ENCODE measurements at places on chromosomes 4 and X.

- no peak for DNase-seq
These were observed 67.7 kb upstream of the PGRMC2 start for GRCh38 chr4:128355305-128355704.

DNA sequence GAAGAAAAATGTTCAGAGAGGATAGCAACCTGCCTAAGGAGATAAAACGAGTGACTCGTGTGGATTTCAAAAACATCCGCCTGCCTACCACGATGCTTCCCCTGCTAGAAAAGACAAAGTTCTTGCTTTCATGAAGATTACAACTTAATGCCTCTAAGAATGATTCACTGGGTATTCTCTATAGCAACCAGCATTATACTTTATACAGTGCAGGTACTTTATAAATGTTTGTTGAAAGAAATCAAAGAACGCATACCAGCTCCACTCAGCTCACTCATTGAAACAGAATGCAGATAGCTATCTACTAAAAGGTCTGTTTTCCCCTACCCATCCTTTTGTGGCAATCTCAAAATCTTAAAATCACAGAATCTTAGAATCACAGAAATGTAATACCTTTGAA, 33.7 kb downstream of the GASK1B start:
- DNase-seq = no peak

- no peak for DNase-seq
These were observed 34.2 kb downstream of the COX7B2 start for GRCh38 chr4:46874811-46875210.

DNA sequence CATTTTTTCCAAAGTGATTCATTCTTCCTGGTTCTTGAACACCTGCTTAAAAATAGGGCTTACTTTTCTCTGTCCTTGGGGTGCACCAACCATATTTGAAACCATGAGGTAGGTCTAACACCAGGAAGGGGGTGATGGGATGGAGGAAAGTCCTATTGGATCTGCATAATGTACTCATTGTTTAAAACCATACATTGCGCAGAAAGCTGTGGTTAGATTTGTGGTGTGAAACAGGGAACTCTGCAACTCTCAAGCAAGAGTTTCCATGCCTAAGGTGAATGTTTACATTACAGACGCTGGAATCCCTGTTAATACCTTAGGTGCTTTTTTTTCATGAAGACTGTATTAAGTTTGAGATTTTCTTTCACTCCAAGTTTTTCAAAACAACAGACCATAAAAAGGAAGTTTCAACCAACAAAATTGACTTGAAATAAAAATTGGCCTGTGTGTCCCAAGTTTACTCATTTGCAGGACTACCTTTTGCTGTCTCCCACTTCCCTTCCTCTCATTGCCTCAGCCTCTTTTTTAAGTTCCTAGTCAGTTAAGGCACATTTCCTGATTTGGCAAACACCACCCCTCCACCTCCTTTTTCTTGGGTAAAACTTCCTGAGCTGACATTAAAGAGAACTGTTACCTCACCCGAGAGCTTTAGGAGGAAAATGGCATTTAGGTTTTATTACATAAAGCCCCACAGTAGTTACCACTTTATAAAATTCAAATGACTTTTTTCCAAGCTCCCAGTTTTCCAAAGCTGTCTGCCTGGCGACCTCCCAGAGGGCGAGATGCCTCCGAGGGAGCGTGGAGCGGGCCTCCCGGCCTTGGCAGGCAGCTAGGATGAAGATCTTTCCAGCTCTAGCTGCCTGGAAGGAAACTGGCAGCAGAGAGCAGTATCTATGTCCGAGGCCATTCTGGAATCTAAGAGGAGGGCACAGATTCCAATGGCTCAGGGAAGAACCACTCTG, 47.9 kb upstream of the RBPJ start:
- DNase-seq = no peak

DNA sequence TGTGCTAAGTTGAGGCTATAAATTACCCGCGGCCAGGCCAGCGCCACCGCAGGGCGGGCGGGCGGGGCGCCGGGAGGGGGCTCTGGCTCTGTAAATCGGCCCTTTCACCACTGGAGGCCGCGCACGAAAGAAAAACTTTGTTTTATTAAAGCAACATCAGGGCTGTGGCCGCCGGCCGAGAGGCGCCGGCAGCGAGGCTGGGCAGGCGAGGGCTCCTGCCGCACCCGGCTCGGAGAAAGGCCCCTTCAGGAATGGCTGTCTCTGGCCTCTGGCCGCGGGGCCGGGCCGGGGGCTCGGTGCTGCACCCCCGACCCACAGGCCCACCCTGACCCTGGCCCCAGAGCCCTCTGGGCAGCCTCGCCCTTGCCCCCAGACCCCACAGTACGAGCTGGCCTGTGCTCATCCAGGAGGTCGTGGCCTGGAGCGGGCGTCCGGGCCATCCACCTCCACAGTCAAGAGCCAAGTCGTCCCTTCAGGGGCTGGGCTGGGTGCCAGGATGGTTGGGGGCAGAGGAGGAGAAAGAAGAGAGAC, 29.5 kb upstream of the FGFR3 start:
- no peak for DNase-seq

- DNase-seq = no peak
These were observed 85.7 kb upstream of the MTM1 start for GRCh38 chrX:150482537-150483206.

GRCh38 chr4:82780170-82780751, 18.3 kb downstream of the SCD5 start:
- no peak for DNase-seq

GRCh38 chr4:95363559-95363925, 185.2 kb downstream of the UNC5C start:
- DNase-seq = no peak

DNA sequence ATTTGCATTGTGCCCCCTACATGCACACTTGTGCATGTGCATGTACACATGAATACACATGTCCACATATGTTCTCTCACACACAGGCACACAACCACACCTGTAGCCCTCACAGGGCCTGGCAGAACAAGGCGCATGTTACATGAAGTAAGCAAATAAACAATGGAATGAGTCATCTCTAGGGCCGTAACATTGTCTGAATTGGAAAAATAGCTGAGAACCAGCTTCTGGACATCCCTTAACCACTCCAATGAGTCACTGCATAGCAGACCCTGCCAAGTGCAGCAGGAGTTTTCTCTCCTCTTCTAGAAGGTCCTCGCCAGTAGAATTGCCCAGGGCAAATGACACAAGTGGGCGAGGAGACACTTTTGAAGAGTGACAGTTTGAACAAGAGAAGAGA, 66.1 kb downstream of the MAGEA10 start:
- DNase-seq = peak; percentile 21

DNA sequence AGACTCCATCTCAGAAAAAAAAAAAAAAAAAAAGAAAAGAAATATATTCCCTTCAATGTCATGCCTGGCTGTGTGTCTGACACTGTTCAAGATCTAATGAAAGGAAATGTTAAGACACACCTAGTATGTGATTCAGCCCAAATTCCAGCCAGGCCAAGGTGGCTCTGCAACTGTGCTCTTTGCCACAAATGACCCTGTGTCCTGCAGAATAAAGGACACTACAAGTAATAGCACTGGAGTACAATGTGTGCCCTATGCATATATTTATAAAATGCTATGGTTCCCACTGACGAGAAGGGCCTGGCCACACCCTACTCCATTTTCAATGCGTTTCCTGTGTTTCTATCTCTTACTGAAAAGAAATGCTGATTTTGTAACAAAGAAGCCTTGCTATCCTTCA, 98.0 kb upstream of the SORBS2 start:
- DNase-seq = no peak

DNA sequence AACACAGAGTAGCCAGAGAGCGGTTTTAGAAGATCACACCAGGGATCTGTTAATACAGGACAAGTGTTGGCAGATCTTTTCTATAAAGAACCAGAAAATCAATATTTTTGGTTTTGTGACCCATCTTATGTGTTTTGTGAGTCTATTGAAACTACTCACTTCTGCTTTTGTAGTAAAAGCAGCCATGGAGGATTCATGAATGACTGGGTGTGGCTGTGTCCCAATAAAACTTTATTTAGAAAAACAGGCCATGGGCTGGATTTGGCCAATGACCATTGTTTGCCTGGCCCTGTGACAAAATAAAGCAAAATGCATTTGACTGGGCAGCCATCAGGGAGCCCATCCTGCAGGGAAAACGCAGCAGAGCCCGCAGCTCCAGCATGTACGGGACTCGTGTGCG, 99.9 kb upstream of the ADRA2C start:
- no peak for DNase-seq

DNA sequence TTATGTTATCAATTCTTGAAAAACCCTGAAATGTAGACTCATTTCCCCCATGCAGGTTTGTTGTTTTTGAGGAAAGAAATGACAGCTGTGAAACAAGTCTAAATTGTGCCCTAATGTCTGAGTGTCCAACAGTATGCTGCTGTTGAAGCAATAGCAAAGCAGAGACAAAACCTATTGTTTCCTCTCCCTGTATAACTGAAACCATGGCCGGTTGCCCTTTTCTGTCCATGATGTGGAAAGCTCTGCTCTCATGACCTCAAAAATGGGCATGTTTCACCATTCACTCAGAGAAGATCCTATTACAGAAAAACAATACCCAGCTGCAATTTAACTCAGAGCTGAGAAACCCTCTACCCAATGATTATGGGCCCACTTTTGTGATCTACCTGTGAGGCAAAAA, 312.6 kb upstream of the FTHL17 start:
- no peak for DNase-seq

- DNase-seq = no peak
These were observed 12.8 kb upstream of the MBNL3 start for GRCh38 chrX:132501606-132502005.

DNA sequence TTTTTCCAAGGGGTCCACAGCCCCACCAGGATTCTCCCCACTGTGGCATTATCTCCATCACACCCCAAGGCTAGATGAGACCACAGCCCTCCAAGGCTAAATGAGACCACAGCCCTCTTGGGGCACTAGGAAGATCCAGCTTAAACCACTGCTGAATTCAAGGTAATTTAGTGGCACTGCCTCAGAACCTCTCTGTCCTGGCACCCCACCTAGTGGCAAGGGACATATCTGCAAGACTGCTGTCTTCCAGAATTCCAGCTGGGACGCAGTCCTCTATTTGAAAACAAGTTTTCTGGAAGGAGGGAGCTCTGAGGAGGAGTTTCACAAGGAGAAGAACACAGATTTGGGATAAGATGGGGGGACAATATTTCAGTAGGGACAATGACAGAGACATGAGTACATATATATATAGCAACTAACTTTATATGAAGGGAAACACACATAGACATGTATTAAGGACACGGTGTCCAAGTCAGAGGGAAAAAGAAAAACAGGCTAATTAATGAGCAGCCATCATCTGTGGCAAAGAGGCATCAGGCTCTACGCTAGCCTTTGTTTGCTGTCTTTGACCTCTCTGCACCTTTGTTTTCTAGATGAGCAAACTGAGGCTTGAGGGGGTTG, 9.3 kb downstream of the CETN2 start:
- no peak for DNase-seq

- peak; percentile 66 for DNase-seq
These were observed 164.3 kb upstream of the PABPC4L start for GRCh38 chr4:134365852-134366251.

DNA sequence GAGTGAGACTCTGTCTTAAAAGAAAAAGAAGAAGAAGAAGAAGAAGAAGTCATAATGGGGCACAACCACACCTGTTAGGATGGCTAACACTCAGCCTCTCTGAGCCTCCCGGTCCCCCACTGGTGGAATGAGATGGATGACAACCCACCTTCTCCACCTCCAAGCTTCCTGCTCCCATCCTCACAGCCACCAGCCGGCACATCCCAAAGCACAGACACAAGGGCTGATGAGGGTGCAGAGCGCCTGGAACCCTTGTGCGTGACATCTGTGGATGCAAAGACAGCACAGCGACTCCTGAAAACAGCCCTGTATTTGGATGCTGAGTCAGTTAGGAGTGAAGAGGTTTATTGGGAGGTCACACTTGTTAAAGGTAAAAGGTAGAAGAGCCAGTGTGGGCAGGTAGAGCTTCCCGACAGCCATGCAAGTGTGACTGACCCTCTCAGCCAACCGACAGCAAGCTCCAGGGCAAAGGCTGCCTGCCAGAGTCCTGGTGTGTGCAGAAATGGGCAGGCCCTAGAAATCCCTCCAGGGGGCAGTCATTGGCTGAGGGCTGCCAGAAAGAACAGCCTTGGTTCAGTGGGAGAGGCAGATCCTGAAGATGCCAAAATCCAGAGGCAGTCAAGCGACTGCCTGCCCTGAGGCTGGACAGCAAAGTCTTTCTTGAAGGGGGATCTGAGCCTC, 26.6 kb upstream of the MAN2B2 start:
- DNase-seq = no peak

- no peak for DNase-seq
These were observed 856.9 kb upstream of the FRG1 start for GRCh38 chr4:189083769-189084168.

GRCh38 chr4:182752158-182752910, 164.9 kb downstream of the DCTD start:
- DNase-seq = peak; percentile 27

DNA sequence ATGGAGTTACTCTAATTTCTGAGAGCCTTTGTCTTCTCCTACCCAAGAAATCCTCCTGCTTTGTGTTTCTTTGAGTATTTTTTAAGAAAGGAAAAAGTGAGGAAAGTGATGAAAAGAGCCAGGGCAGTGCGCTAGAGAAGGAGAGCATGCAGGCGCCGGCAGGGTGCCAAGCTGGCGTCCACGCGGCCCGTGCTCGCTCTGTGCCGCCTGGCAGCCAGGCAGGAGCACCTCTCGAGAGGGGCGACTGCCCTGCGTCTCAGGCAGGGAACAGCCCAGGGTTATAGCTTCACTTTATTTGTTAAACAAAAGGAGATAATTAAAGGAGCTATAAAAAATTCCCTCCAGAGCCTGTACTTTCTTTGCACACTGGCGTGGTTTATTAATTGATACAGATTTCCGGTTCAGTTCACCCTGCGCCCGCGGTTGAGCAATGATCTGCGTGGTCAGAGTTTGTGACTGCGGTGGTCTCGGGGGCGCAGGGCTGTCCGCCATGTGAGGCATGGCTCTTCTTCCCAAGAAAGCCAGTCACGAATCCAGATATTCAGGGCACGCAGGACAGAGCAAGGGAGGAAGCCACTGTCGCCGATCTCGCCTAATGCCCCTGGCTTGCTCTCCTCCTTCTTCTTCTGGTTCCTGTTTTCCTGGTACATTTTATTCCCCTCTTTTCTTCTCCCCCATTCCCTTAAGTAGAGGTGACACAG, 110.8 kb upstream of the PAQR3 start:
- DNase-seq = no peak

DNA sequence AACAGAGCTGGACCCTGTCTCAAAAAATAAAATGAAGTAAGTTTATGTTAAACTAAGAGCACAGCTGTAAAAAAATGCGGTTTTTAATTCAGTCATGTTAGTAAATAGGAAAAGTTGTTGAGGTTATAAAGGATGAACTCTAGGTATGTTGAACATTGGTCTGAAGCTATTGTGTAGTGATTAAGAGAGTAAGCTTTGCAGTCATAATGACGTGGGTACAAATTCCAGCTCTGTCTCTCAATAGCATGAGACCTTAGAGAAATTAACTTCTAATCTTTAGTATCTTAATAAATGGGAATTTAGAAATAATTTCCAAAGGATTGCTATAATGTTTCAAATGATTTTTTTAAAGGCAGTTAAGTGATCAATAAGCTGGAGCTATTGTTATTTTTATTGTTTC, 2.9 kb upstream of the YTHDC1 start:
- no peak for DNase-seq

DNA sequence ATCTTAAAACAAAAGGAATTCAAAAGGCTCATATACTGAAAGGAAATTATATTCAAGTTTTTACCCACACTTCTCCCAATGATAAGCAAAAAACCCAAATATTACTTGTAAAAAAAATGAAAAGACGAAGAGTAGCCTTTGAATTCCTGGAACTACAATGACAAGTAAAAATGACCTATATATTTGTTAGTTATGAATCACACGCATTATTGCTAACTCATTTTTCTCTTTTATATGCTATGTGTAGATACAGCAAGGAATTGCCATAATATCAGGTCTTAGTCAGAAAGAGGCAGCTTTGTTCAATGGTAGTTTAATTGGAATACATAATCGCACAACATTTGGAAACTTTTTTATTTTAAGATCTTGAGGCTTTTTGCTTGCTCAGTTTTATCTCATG, 22.7 kb upstream of the ASB5 start:
- no peak for DNase-seq
